ENCODE measurements at places on chromosomes 3 and 15.

- no peak overlapping the region for H3K27ac ChIP-seq
- no peak for DNase-seq
- H3K36me3 ChIP-seq: no peaks in the 10 kb centered on the region
- H3K4me3 ChIP-seq: no peak overlapping the region
- H3K27me3 ChIP-seq: peaks cover 30% of the 10 kb centered on the region
Measured at GRCh38 chr3:186385856-186386602, 24.0 kb upstream of the DGKG start.

DNA sequence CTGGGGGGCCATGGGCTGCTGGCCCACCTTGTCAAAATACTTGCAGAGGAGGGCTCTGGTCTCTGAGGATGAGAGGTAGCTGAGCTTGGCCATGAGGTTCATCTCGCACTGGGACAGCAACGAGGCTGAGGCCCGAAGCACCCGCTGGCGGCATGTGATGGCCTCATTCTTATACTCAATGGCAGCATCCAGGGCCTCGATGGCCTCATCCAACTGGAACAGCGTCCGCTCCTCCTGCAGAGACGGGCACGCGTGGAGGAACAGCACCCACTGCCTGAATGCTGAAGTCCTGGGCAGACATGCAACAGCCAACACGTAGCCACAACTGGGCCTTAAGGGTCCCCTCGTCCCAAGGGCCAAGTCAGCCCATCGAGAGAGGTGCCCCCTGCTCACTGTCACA, 25.0 kb downstream of the KIF7 start:
- H3K27me3 ChIP-seq: no peaks in the 10 kb centered on the region
- H3K4me3 ChIP-seq: no peak overlapping the region
- H3K27ac ChIP-seq: no peak overlapping the region

- H3K36me3 ChIP-seq: no peaks in the 10 kb centered on the region
- H3K27me3 ChIP-seq: no peaks in the 10 kb centered on the region
- no peaks in the 10 kb centered on the region for H3K4me1 ChIP-seq
Measured at GRCh38 chr3:21979706-21980105, 228.7 kb upstream of the ZNF385D start.

- H3K4me3 ChIP-seq: no peak overlapping the region
- H3K27me3 ChIP-seq: no peaks in the 10 kb centered on the region
- no peak overlapping the region for H3K27ac ChIP-seq
- H3K36me3 ChIP-seq: peaks cover 25% of the 10 kb centered on the region
- DNase-seq: no peak
- H3K4me1 ChIP-seq: no peaks in the 10 kb centered on the region
Measured at GRCh38 chr3:185029086-185029485, 123.8 kb downstream of the C3orf70 start.

GRCh38 chr3:10703875-10704274, 112.2 kb upstream of the SLC6A11 start:
- no peak overlapping the region for H3K4me3 ChIP-seq
- H3K27me3 ChIP-seq: peaks cover 86% of the 10 kb centered on the region
- H3K27ac ChIP-seq: no peak overlapping the region
- peaks cover 6% of the 10 kb centered on the region for H3K4me1 ChIP-seq
- no peak for DNase-seq

- DNase-seq: no peak
- no peak overlapping the region for H3K4me3 ChIP-seq
- no peaks in the 10 kb centered on the region for H3K36me3 ChIP-seq
- peaks cover 11% of the 10 kb centered on the region for H3K27me3 ChIP-seq
- H3K27ac ChIP-seq: no peak overlapping the region
Measured at GRCh38 chr15:60928970-60929369, 300.1 kb downstream of the RORA start.

- DNase-seq: no peak
- peaks cover 22% of the 10 kb centered on the region for H3K36me3 ChIP-seq
- H3K4me1 ChIP-seq: peaks cover 24% of the 10 kb centered on the region
- no peaks in the 10 kb centered on the region for H3K27me3 ChIP-seq
- H3K27ac ChIP-seq: no peak overlapping the region
Measured at GRCh38 chr3:120049881-120050539, 44.2 kb downstream of the GSK3B start.

DNA sequence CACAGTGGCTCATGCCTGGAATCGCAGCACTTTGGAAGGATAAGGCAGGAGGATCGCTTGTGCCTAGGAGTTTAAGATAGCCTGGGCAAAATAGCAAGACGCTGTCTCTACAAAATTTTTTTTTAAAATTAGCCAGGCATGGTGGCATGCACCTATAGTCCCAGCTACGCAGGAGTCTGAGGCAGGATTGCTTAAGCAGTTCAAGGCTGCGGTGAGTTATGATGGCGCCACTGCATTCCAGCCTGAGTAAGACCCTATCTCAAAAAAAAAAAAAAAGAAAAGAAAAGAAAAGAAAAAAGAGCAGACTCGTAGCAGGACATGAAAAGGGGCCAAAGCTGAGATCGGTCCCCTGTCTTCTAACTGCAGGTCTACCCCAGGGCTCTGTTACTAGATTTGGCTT, 18.9 kb downstream of the SRGAP3 start:
- peaks cover 14% of the 10 kb centered on the region for H3K36me3 ChIP-seq
- H3K4me1 ChIP-seq: peaks cover 33% of the 10 kb centered on the region
- no peaks in the 10 kb centered on the region for H3K27me3 ChIP-seq
- no peak overlapping the region for H3K4me3 ChIP-seq
- DNase-seq: no peak

- H3K4me3 ChIP-seq: peak overlapping the region; percentile 94
- peak; percentile 81 for DNase-seq
- peak overlapping the region; percentile 88 for H3K27ac ChIP-seq
Measured at GRCh38 chr3:186107215-186108105, 1.4 kb downstream of the ETV5 start.

DNA sequence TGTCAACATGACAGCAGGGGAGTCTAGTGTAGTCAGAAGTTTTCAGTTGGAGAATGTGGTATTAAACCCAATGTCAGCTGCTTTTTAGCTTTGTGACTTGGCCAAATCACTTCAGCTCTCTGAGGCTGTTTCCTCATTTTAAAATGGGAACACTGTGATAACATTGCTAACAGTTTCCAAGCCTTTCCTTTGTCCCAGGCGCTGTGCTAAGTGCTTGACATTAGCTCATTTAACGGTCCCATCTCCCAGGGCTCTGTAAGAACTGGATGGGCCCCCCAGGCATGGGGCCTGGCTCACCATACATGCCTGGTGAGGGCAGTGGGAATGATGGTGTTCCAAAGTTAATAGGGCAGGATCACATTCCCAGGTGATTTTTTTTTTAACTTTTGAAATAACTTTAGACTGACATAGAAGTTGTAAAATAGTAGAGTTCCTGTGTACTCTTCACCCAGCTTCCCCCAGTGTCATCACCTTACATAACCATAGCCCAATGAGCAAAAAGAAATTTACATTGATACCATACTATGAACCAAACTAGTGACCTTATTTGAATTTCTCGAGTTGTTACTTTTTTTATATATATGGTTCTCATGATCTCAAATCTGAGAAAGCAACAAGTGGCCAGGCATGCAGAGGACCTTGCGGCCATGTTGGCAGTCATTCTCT, 7.7 kb downstream of the RASL12 start:
- H3K27ac ChIP-seq: no peak overlapping the region
- no peak overlapping the region for H3K4me3 ChIP-seq
- DNase-seq: no peak
- H3K4me1 ChIP-seq: peaks cover 7% of the 10 kb centered on the region
- H3K27me3 ChIP-seq: peaks cover under 1% of the 10 kb centered on the region
- H3K36me3 ChIP-seq: no peaks in the 10 kb centered on the region

GRCh38 chr3:16290007-16290826, 25.2 kb downstream of the OXNAD1 start:
- no peak overlapping the region for H3K27ac ChIP-seq
- H3K27me3 ChIP-seq: no peaks in the 10 kb centered on the region
- no peak overlapping the region for H3K4me3 ChIP-seq
- H3K4me1 ChIP-seq: no peaks in the 10 kb centered on the region
- DNase-seq: no peak

DNA sequence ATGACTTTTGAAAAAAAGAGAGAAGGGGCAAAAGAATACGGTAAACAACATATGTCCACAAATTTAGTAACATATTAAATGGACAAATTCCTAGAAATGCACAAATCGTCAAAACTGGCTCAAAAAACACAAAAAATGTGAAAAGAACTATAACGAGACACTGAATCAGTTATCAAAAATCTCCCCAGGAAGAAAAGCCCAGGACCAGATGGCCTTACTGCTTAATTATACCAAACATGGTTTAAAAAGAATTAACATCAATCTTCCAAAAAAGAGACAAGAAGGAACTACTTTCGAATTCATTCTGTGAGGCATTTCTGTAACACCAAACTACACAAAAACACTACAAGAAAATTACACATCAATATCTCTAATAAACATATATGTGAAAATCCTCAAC, 117.4 kb downstream of the STAG1 start:
- peaks cover 7% of the 10 kb centered on the region for H3K36me3 ChIP-seq
- DNase-seq: no peak
- H3K27ac ChIP-seq: no peak overlapping the region
- H3K4me1 ChIP-seq: peaks cover 22% of the 10 kb centered on the region
- no peak overlapping the region for H3K4me3 ChIP-seq
- no peaks in the 10 kb centered on the region for H3K27me3 ChIP-seq

- no peak for DNase-seq
- H3K4me3 ChIP-seq: no peak overlapping the region
- no peaks in the 10 kb centered on the region for H3K36me3 ChIP-seq
- peaks cover 3% of the 10 kb centered on the region for H3K27me3 ChIP-seq
- H3K27ac ChIP-seq: no peak overlapping the region
Measured at GRCh38 chr3:140334132-140334929, 343.5 kb upstream of the TRIM42 start.

- no peak overlapping the region for H3K27ac ChIP-seq
- DNase-seq: no peak
- peaks cover 10% of the 10 kb centered on the region for H3K27me3 ChIP-seq
- H3K36me3 ChIP-seq: no peaks in the 10 kb centered on the region
Measured at GRCh38 chr3:43279532-43279931, 6.8 kb upstream of the SNRK start.

DNA sequence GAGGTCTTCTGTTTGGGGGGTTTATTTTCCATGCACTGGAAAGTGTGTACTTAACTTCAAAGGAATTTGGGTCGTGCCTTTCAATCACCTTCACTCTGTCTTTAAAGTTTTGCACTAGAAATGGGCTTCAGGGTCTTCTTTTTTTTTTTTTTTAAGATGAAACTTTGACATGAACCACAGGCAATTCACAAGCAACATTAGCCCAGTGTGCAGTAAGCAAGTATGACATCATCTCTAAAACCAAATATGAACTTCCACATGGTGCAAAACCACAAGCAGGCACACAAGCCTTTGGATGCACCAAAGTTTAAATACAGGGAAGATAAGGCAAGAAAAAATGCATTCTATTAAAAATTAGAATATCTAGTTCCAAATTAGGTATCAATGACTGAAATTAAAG, 381.9 kb downstream of the ERC2 start:
- no peak for DNase-seq
- H3K27ac ChIP-seq: no peak overlapping the region
- no peaks in the 10 kb centered on the region for H3K4me1 ChIP-seq

DNA sequence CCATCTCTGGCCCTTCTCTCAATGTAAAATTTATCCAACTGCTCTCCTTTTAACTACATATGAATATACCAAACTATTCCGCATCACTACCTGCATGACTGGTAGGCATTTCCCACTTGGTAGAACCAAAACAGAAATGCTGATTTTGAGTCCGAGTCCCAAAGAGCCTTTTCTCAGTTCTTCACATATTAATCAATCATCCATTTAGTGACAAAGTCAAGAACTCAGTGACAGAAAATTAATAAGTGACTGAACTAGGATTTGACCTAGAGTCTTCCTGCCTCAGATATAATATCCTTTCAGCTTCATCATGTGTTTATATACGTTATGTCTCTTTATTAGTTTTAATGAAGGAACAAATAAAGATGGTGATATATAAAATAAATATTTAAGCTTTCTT, 700.6 kb upstream of the GOLIM4 start:
- H3K4me1 ChIP-seq: no peaks in the 10 kb centered on the region
- no peak overlapping the region for H3K27ac ChIP-seq
- no peak for DNase-seq
- no peaks in the 10 kb centered on the region for H3K36me3 ChIP-seq
- H3K4me3 ChIP-seq: no peak overlapping the region

GRCh38 chr3:45986303-45986982, 9.2 kb downstream of the FYCO1 start:
- peak overlapping the region; percentile 27 for H3K27ac ChIP-seq
- no peaks in the 10 kb centered on the region for H3K27me3 ChIP-seq
- peaks cover 27% of the 10 kb centered on the region for H3K4me1 ChIP-seq
- peak overlapping the region; percentile 13 for H3K4me3 ChIP-seq
- no peak for DNase-seq

GRCh38 chr3:192449036-192449435, 278.3 kb downstream of the FGF12 start:
- no peak for DNase-seq
- peaks cover 13% of the 10 kb centered on the region for H3K4me1 ChIP-seq
- H3K27ac ChIP-seq: no peak overlapping the region
- no peak overlapping the region for H3K4me3 ChIP-seq
- no peaks in the 10 kb centered on the region for H3K36me3 ChIP-seq
- peaks cover 76% of the 10 kb centered on the region for H3K27me3 ChIP-seq

DNA sequence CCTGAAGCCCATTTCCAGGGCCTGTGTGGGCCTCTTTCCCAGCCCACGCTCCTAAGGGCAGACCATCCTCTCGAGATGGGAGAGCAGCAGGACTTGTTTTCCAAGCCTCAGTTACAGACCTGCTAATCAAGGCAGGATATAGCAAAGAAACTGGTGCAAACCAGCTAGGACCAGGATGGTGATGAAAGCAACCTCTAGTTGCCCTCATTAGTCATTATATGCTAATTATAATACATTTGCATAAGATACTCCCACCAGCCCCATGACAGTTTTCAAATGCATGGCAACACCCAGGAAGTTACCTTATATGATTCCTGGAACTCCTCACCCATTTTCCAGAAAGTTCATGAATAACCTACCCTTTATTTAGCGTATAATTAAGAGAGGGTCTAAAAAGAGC, 34.4 kb upstream of the TRH start:
- no peak for DNase-seq
- H3K4me1 ChIP-seq: peaks cover 8% of the 10 kb centered on the region
- peaks cover 12% of the 10 kb centered on the region for H3K27me3 ChIP-seq

DNA sequence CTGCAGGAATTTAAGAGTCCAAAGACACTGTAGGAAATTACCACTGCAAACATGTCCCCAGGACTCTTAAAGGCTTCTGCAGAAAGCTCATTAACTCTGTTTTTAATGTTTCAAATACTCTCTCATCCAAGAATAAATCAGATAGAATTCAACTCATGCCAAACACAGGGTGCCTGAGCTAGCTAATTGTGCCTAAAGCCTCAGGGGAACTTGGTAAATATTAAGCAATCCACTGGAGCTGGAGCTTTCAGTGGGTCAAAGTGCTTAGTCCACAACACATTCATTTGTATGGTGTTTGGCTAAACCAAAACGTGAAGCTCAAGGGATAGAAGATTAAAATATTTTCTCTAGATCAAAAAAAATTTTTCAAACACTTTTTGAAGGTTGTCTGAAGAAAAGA, 131.4 kb downstream of the THRB start:
- no peak for DNase-seq
- H3K36me3 ChIP-seq: no peaks in the 10 kb centered on the region
- H3K27ac ChIP-seq: no peak overlapping the region
- H3K27me3 ChIP-seq: no peaks in the 10 kb centered on the region
- H3K4me1 ChIP-seq: peaks cover 17% of the 10 kb centered on the region
